ENCODE measurements at places on chromosomes 1 and 21.

GRCh38 chr1:57518496-57518895, 94.6 kb upstream of the DAB1 start:
- no peak overlapping the region for H3K27ac ChIP-seq
- H3K4me3 ChIP-seq = no peak overlapping the region
- H3K27me3 ChIP-seq = no peaks in the 10 kb centered on the region
- DNase-seq = no peak
- no peaks in the 10 kb centered on the region for H3K4me1 ChIP-seq

- no peak for DNase-seq
- H3K27ac ChIP-seq = no peak overlapping the region
- no peaks in the 10 kb centered on the region for H3K36me3 ChIP-seq
- H3K4me3 ChIP-seq = no peak overlapping the region
- H3K27me3 ChIP-seq = peaks cover 12% of the 10 kb centered on the region
- H3K4me1 ChIP-seq = no peaks in the 10 kb centered on the region
Observed at GRCh38 chr1:165241321-165241720, 115.2 kb downstream of the LMX1A start.

DNA sequence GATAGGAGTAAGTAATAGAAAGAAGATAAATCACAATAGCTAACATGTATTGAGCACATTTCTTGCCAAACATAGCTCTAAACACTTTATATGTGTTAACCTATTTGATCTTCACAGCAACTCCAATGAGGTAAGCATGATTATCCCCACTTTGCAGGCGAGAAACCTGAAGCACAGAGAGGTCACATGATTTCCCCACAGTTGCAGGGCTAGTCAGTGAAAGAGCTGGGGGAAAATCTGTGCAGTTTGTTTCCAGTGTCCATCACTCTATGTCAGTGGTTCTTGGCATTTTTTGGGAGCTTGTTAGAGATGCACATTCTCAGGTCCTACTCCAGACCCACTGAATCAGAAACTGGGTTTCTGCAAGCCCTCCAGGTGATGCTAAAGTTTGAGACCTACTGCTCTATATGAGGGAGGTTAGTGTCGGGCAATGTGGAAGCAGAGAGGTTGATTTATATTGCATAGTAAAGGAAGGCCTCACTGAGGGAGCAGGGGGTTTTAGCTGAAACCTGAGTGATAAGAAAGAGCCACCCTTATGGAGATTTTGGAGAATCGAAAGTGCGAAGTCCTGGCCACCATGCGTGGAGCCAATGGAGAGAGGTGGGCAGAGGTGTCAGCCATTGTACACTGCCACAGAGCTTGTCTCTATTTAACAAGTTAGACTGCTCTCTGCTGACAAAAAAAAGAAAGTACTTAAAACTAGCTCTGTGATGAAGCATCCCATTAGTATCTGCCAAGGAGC, 20.9 kb downstream of the MCOLN3 start:
- H3K36me3 ChIP-seq = no peaks in the 10 kb centered on the region
- H3K4me3 ChIP-seq = no peak overlapping the region
- H3K4me1 ChIP-seq = no peaks in the 10 kb centered on the region

DNA sequence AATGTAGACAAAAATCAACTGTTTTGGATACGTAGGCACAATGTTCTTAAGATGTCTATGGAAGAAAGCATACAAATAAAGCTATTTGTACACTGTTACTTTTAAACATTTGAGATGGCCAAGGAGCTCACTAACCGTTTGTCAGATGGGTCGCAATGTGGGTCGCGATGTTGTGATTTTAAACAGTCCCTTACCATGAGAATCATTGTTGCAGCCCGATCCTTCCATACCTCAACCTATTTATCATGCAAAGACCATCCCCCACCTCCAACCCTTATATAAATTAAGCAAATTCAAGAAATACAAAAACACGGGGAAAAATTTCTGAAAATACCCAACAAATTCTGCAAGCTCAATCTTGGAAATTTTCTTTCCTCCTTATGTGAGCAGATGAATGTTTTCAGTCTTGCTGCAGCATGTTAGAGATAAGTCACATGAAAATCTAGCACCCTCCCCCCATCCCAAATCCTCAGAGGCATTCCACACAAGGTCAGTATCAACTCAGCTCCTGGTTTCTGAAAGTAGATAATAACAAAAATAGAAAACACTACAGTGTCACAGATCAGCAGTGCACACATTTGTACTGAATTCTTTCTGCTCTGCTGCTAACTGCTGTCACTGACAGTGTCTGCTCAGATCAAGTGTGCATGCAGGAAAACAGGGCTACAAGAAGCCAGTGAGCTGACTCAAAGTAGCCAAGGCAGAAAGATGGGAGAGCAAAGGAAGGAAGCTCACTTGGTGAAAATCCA, 92.9 kb upstream of the TTC39A start:
- H3K27ac ChIP-seq = no peak overlapping the region
- H3K4me1 ChIP-seq = peaks cover 8% of the 10 kb centered on the region
- no peaks in the 10 kb centered on the region for H3K36me3 ChIP-seq
- DNase-seq = no peak

DNA sequence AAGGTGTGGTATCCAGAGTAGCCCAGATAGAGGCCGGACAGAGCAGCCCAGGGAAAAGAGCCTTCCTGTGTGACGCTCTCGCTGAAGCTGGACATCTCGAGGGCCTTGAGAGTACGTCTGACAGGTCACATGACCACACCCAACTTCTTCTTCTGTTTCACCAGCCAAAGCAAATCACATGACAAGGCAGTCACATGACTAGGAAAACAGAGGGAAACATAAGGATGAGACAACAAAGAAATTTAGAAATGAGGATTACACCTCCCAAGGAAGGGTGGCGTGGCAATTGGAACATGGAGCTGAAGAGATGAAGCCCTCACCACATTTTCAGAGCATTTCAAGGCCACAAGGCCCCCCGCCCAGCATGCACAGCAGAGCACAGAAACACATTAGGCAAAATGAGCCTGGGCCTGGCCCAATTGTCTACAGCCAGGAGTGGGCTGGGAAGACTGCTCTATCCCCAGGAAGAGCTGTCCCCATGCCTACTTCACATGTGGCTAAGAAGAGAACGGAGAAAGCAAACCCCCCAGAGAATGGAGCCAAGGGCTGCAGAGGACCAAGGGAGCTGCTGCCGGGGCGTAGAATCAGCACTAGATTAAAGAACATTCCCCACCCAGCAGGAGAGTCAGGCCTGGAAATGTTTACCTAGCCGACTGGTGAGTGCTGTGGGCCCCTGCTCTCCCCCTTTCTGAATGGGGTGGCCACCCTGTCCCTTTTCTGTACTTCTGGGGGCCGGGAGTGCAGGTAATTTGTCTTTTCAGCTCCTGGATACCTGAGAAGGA, 305.1 kb downstream of the NPHP4 start:
- no peaks in the 10 kb centered on the region for H3K36me3 ChIP-seq
- H3K4me1 ChIP-seq = no peaks in the 10 kb centered on the region
- H3K27ac ChIP-seq = no peak overlapping the region

DNA sequence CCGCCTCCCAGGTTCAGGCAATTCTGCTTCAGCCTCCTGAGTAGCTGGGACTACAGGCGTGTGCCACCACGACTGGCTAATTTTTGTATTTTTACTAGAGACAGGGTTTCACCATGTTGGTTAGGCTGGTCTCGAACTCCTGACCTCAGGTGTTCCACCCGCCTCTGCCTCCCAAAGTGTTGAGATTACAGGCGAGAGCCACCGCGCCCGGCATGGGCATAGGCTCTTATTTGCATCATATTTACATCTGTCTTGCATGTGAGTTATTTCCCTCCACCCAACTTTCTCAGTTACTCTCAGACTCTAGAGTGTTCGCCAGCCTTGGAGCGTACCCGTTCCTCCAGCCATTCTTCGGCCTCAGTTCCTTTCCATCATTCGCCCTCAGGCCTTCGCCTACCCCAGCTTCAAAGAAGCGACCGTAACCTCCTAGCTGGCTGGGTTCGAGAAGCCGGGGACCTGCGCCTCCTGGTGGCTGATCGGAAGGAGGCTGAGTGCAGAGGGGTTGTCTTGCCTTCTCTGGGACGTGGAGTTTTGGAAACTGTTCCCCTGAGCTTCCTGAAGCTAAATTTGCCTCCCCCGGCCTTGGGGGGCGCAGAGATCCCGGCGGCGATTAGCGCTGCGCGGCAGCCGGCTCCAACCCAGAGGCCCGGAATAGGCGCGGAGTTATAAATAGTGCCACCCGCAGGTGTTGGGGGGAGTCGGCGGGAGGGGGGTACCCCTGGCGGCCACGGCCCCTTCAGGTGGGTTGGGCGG, 3.6 kb upstream of the ZBTB7B start:
- no peaks in the 10 kb centered on the region for H3K36me3 ChIP-seq
- H3K4me3 ChIP-seq = peak overlapping the region; percentile 17
- H3K4me1 ChIP-seq = no peaks in the 10 kb centered on the region
- DNase-seq = no peak
- no peak overlapping the region for H3K27ac ChIP-seq
- no peaks in the 10 kb centered on the region for H3K27me3 ChIP-seq

DNA sequence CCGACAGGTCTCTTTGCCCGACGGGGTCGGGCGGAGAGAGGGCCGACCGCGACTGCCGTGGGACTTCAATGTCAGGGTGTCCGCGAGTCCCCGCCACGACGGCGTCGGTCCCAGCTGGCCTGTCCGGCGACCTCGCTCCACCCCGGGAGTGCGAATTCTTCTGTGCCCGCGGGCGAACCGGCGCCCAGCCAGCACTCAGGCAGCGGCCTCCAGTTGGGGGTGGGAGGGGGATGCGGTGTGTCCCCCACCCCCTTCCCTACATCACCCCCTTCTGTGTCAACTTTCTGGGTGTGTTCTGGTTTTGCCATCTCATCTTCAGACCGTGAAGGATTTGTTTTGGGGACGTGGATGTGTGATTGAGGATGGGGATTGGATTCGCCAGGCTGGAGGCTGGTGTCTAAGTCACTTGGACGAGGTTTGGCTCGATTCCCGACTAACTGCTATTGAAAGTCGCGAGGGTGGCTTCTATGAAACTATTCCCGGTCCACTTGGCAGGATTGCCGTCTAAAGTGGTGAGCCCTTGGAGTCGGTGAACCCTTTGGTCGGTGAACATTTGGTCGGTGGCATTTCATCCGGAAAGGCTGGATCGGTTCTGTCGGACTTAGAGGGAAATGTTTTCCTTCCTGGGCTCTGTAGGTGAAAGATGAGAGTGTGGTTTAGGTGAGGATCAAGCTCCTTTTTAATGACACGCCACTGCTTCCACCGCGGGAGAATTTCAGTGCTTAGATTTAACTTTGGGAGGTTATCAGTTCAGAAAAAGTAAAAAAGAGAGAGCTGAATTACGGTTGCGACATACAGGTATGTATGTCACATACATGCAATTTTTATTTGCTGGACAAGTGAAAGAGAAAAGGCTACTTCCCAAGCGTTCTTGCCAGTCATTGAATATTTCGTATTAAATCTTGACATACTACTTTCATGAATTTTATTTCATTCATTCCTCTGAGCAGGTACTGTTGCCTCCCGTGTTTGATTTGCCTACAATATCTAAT, 771 bp downstream of the ABCD3 start:
- no peak overlapping the region for H3K27ac ChIP-seq
- H3K36me3 ChIP-seq = no peaks in the 10 kb centered on the region
- DNase-seq = no peak

- H3K27ac ChIP-seq = no peak overlapping the region
- 0 out of 2 replicates have a peak, but pooled peaks cover 1% of the 10 kb centered on the region for H3K4me1 ChIP-seq
- H3K36me3 ChIP-seq = no peaks in the 10 kb centered on the region
- no peak for DNase-seq
- H3K27me3 ChIP-seq = no peaks in the 10 kb centered on the region
- H3K4me3 ChIP-seq = no peak overlapping the region
Observed at GRCh38 chr1:17251701-17252376, 2.9 kb downstream of the PADI3 start.

DNA sequence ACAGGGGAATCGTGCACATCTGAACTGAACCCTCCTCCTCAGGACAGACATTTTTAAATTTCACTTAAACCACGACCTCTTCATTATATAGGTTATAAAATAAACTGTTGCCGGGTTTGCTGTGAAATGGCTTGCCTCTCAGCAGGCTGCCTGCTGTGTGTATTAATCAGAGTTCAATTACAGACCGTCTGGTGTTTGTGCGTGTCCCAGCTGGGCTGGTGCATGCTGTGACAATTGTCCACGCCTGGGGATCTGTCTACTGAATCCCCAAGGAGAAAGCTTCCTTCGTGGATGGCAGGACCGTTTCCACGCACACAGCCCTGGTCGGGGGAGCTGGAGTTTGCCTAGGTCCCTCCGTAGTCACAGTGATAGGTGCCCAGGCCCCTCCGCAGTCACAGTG, 13.4 kb upstream of the AGPAT3 start:
- H3K27ac ChIP-seq = no peak overlapping the region
- no peak for DNase-seq
- no peak overlapping the region for H3K4me3 ChIP-seq
- no peaks in the 10 kb centered on the region for H3K36me3 ChIP-seq

DNA sequence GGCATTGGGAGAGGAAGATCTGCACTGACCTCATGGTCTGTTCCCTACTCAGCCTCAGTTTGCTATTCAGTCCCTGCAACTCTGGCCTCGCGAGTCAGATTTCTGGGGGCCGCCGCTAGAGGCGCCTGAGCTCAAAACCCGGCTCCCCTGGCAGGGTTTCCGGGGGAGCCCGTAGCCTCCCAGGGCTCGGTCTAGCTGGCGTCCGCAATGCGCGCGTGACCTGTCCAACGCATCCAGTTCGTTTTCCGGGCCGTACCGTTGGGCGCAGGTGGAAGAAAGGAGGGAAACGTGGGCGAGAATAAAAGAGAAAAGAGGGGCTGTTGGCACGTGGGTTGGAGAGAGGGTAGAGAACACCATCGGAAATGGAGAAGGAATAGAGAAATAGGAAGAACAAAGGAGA, at the start of gene ADAM30:
Gene ADAM30, minus strand, starts transcription at position 213 of the 400 bp plus-strand sequence. Its CDS starts 179 bp downstream, at position 34.
- no peak within 1 kb of the TSS for H3K27ac ChIP-seq
- no peaks in the 10 kb centered on the region for H3K36me3 ChIP-seq
- DNase-seq = no peak
- no peak within 1 kb of the TSS for H3K4me3 ChIP-seq

GRCh38 chr1:203122159-203122558, 5.4 kb upstream of the ADORA1 start:
- H3K27ac ChIP-seq = no peak overlapping the region
- no peaks in the 10 kb centered on the region for H3K36me3 ChIP-seq
- no peak for DNase-seq

- no peaks in the 10 kb centered on the region for H3K36me3 ChIP-seq
- no peaks in the 10 kb centered on the region for H3K4me1 ChIP-seq
- H3K27ac ChIP-seq = no peak overlapping the region
- H3K4me3 ChIP-seq = no peak overlapping the region
- H3K27me3 ChIP-seq = no peaks in the 10 kb centered on the region
Observed at GRCh38 chr1:30379684-30380624, 343.4 kb downstream of the MATN1 start.

DNA sequence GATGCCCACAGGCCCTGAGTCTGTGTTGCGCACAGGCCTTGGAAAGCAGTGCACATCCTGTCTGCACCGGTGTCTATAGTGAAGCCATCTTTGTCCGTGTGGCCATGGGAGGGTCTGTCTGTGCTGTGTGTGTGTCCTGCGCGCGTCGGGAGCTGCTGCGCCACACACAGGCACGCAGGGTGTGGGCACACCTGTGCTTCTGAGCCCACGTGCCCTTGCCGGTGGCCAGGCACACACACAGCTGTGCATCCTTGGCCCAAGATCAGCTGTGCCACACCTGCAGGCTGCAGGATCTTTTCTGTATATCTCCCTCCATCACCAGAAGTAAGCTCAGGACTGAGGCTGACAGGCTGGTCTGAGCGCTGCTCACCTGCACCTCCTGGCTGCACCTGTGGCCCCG, 3.2 kb upstream of the SAMD11 start:
- H3K36me3 ChIP-seq = no peaks in the 10 kb centered on the region
- peaks cover 13% of the 10 kb centered on the region for H3K4me1 ChIP-seq
- DNase-seq = no peak
- H3K27ac ChIP-seq = no peak overlapping the region
- no peak overlapping the region for H3K4me3 ChIP-seq
- H3K27me3 ChIP-seq = peaks cover 40% of the 10 kb centered on the region

GRCh38 chr1:20538227-20538626, 14.1 kb upstream of the FAM43B start:
- no peak for DNase-seq
- H3K4me1 ChIP-seq = no peaks in the 10 kb centered on the region
- no peak overlapping the region for H3K27ac ChIP-seq
- no peak overlapping the region for H3K4me3 ChIP-seq
